ENCODE measurements at places on chromosomes 1 and 21.
A peak's percentile ranks its signal among the peaks of the same experiment; 100 is the strongest.

DNA sequence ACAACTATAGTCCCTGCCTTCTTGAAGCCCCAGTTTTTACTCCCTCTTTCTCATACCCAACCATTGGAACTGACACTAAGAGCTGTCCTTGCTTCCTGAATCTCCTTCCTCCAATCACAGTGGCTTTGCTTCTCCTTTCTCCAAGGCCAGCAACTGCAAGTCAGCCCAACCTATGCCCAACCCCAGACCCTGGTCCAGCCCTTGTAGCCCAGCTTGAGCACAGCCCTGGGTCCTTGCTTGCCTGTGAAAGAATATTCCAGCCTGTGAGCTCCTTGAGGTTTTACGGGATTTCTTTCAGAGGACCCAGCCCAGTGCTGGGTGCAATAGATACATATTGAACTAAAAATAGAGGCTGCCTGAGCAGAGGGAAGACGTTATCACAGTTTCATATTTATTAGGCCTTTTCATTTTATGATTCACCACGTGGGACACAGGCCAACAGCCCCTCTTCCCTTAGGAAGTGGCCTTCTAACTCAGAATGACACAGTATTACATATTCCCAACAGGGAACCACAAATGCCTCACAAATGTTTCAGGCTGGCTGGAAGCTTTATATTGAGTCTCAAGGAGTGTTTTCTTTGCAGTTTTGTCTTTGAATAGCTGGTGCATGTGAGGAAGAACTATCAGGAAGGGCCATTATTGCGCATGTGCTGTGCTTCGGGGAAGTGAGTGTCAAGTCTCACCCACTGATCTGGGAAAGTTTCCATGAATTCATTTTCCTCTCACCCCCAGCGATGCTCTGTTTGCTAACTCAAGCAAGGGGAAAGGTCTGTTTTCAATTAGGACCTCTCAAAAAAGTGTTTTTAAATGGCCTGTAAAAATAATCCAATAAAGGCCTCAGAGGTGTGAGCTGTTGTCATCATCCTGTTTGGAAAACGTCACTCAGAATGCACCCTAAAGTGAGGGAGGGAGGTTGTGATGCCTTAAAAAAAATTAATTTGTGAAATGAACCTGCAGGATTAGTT lies 92.3 kb upstream of the NFIA start:
- DNase-seq: peak; percentile 49

- DNase-seq: no peak
These were observed 1.0 kb upstream of the PPIH start for GRCh38 chr1:42657201-42657600.

DNA sequence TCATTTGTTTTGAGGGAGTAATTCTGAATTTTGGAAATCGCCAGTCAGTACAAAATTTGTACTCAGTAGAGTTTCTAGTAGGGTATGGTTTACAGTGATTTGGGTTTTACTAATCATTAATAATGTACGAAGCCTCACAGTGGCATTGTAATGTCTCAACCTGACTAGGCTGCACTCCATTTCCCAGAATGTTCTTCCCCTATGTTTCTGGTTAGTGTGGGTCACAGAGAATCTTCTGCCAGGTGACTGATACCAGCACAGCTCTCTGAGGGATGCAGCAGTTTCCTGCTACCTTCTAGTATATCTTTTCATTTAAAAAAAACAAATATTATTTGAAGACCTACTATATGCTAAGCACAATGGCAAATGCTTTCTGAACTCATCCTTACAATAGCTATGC lies 112.9 kb downstream of the PTPN14 start:
- no peak for DNase-seq

DNA sequence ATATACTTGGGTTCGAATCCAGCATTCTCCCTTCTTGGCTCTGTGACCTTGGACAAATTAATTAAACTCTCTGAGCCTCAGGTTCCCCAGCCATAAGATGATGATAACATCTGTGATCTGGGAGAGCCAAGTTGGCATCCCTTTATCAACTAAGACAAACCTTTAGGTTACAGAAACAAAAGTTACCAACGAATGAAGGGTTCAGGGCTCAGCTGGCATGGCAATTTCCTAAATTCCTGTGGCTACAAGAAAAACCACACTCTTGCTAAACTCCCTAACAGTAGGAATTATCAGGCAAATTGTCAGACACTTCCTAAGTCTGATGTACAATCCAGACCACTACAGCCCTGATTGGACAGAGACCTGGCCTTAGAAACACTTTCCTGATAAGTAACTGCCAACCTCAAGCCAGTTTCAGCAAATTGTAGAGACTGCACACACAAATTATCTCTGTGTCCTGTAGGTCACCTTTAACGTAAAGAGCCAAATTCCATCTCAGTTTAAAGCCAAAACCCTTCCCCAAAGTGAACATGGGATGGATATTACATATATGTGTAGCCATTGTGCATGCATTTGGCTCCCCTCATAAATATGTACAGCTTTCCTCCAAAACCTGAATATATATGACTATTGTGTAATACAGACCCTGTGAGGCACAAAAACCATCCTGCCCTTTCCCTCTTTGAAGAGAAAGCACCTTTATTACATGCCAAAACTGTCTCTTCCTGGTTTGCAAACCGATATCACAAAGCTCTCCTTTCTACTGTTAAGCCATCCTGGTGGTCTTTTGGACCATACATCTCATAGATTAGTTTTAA lies 39.5 kb upstream of the EDARADD start:
- DNase-seq: no peak

Data from ureter (tissue), 1 donor.